ENCODE measurements at places on chromosomes 7 and 10. TPM values are rescaled to one million over a fixed set of nuclear protein-coding genes. Genes with fewer than 3 reads are reported as not detected.

EZH2 gene
- 1.2 TPM for total RNA-seq

PDE1C gene
- 198 TPM for total RNA-seq

GRCh38 chr7:51242007-51242691 lies 74.5 kb downstream of the COBL start:
- no peak for DNase-seq

DNA sequence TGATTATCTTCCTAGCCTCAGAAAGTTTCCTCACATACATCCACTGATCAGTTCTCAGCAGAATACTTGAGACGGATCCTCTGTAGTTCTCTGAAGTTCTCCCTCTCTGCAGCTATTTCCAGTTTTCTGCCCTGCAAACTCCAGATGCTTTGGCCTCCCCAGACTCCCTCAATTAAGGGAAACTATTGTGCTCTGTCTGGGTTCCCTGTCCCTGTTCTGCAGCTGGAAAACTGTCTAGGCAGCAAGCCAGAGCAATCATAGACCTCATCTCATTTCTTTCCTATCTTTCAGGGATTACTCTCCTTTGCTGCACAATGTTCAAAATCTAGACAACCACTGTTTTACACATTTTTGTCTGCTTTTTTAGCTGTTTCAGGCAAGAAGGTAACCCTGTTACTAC lies 9.2 kb downstream of the MICU1 start:
- DNase-seq, result no peak

GRCh38 chr10:131785121-131785460 lies 115.7 kb upstream of the PPP2R2D start:
- no peak for DNase-seq

- DNase-seq, result no peak
Observed at GRCh38 chr7:114806590-114807162, 115.2 kb upstream of the MDFIC start.

DNA sequence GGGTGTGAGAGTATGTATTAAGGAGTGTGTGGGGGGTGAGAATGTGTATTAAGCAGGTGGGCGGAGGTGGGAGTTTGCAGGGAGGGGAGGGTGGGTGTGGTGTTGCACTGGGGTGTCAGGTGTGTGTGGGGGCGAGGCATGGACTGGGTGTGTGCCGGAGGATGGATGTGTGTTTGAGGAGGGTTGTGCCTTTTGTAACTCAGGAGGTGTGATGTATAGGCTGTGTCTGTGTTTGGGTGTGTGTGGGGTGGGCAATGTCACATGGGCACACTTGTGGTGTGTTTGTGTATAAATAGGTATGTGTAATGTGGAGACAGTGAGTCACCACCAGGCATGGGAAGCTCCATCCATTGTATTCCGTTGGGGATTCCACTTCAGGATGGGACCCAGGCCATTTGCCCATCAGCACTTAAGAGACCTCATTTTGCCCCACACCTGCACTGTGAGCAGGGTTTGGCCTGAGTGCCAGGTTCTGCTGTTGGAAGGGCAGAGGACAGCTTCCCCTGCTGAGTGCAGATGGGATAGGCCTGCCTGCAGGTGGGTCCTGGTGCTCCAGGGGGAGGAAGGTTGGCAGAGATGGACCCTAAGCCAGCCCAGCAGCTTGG lies 5.8 kb downstream of the UNC5B start:
- no peak for DNase-seq

GRCh38 chr7:50584793-50585408 lies 19.7 kb upstream of the DDC start:
- DNase-seq, result no peak

- no peak for DNase-seq
Observed at GRCh38 chr10:72044417-72045041, 43.8 kb downstream of the SPOCK2 start.

Data from Right ventricle myocardium inferior (tissue), 1 donor.